WTC11 (cell line): ENCODE measurements at places on chromosomes 3 and 15. TPM values are rescaled to one million over a fixed set of nuclear protein-coding genes. Genes with fewer than 3 reads are reported as not detected.

- peaks cover 11% of the 10 kb centered on the region for H3K4me1 ChIP-seq
- H3K4me3 ChIP-seq, result no peak overlapping the region
- no peaks in the 10 kb centered on the region for H3K27me3 ChIP-seq
- no peak overlapping the region for H3K27ac ChIP-seq
- DNase-seq, result no peak
These were observed 90.2 kb downstream of the RFTN1 start for GRCh38 chr3:16423298-16423697.

DNA sequence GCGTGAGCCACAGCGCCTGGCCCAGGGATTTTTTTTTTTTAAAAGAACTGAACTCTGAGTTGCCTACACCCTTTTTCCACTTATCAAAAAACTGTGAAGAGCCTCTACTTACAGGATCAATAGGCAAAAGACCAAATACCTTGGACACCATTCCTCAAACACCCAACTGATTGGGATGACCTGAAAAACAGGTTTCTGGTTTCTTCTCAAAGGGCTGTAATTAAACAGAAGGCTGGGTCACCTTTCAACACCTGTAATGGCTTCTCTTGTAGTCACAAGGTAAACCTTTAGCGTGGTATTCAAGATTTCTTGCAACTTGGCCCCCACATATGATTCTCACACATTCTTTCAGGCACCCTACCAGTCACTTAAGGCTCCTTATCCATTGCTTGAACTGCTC is 38.4 kb upstream of the PLXND1 start:
- no peaks in the 10 kb centered on the region for H3K27me3 ChIP-seq
- no peaks in the 10 kb centered on the region for H3K36me3 ChIP-seq
- no peak for DNase-seq
- H3K27ac ChIP-seq, result 0 out of 2 replicates have a peak overlapping the region, but pooled peaks have one; percentile 39

DNA sequence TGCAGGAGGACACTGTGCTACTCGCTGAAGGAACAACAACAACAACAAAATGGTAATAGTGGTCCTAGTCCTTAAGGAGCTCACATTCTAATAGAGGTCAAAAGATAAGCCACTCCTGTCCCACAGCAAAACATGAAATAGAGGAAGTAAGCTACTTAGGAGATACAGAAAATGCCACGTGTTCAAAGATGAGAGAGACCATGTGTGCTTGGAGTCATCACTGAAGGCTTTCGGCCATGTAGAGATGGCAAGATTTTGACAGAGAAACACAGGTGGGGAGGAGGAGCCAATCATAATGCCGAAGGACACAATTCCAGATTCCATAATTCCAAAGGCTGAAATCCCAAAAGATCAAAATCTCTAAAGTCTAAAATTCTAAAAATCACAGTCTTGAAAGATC is 24.8 kb upstream of the RIOX2 start:
- H3K36me3 ChIP-seq, result no peaks in the 10 kb centered on the region
- no peaks in the 10 kb centered on the region for H3K27me3 ChIP-seq
- H3K4me3 ChIP-seq, result no peak overlapping the region
- no peak overlapping the region for H3K27ac ChIP-seq
- no peak for DNase-seq

DNA sequence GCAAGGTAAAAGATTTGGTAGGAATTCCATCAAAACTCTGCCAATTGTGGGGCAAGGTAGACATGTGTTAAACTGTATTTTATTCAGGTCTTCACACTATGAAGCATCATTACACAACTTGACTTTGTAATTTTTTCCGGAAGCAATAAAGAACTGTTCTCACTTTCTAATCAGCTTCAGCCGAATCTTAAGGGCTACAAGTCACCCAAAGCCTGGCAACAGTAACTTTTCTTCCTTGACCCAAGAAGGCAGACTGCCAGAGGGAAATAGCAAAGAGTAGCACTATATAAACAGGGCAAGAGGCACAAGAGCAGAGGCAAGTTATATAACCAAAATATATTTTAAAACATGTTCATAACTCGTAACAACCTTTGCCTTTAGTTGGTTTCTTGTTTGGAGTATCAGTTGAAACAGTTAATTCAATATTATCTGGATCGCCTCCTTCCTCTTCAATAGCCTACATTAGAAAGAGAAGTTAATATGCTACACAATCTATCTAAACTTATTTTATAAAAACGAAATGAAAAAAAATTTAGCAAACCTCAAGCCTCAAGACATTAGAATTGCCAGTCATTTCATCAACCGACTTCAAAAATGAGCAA is 1.4 kb downstream of the SLTM start:
- H3K4me3 ChIP-seq, result peak overlapping the region; percentile 96
- H3K4me1 ChIP-seq, result peaks cover 41% of the 10 kb centered on the region
- H3K36me3 ChIP-seq, result peaks cover 31% of the 10 kb centered on the region
- no peaks in the 10 kb centered on the region for H3K27me3 ChIP-seq
- H3K27ac ChIP-seq, result peak overlapping the region; percentile 98
- no peak for DNase-seq

DNA sequence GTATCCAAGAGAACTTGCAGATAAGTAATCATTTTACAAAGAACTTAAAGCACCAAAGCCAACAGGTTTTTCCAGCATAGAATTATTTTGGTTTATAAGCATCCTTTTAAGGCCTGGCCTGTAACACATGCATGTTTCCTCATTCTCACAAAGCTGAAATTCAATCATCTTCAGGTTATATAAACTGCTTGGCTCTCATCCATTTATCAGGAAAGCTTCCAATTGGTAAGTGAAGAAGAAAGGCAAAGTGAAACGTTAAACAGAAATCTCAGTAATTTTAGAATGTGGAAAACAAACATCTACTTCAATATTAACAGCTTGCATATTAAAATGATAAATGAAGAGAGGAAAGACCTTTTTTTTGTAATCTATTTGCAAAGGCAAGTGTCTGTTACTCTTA is 1.6 kb downstream of the SERP1 start:
- H3K4me3 ChIP-seq, result peak overlapping the region; percentile 93
- H3K27ac ChIP-seq, result no peak overlapping the region
- no peaks in the 10 kb centered on the region for H3K27me3 ChIP-seq
- DNase-seq, result no peak
- H3K36me3 ChIP-seq, result peaks cover 36% of the 10 kb centered on the region
- H3K4me1 ChIP-seq, result peaks cover 22% of the 10 kb centered on the region

The LRRC2 gene
- 4.0 to 4.9 TPM (median 4.9 TPM) in 3 replicates for total RNA-seq

The DNAH12 gene
- total RNA-seq, result 0.02 TPM in 1 of 3 replicates, not detected in the others

GRCh38 chr3:125512135-125512920 is 7.7 kb downstream of the SNX4 start:
- H3K4me3 ChIP-seq, result no peak overlapping the region
- DNase-seq, result no peak
- no peaks in the 10 kb centered on the region for H3K27me3 ChIP-seq
- no peak overlapping the region; the same call in 1 of the 2 replicates for H3K27ac ChIP-seq
- no peaks in the 10 kb centered on the region for H3K4me1 ChIP-seq
